ENCODE measurements at places on chromosomes 12 and 14. TPM values are rescaled to one million over a fixed set of nuclear protein-coding genes. Genes with fewer than 3 reads are reported as not detected.

DNA sequence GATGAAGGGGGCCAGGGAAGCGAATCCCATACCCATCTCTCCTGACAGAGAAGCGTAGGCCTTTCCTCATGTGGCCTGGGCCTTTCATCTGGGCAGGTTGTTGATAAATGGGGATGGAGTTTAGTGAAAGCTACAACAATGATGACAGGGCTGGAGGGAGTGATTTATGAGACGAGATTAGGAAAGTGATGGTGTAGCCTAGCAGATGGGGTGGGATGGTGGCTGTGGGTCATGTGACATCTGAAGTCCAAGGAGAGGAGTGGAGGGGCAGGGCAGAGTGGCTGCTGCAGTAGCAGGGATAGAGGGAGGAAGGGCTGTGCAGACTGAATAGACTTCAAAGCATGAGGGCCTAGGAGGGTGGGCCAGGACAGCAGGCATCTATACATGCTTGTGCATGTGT lies 85.5 kb downstream of the ADCK1 start:
- no peak for DNase-seq
- H3K27ac ChIP-seq, result no peak overlapping the region
- no peaks in the 10 kb centered on the region for H3K27me3 ChIP-seq
- no peaks in the 10 kb centered on the region for H3K36me3 ChIP-seq

GRCh38 chr12:127819056-127819455 lies 447.9 kb upstream of the TMEM132C start:
- H3K27me3 ChIP-seq, result peaks cover 78% of the 10 kb centered on the region
- no peak overlapping the region for H3K27ac ChIP-seq
- H3K4me1 ChIP-seq, result no peaks in the 10 kb centered on the region
- no peak for DNase-seq
- no peaks in the 10 kb centered on the region for H3K36me3 ChIP-seq

- DNase-seq, result no peak
- H3K4me3 ChIP-seq, result no peak overlapping the region
- no peaks in the 10 kb centered on the region for H3K36me3 ChIP-seq
These were observed 30.6 kb downstream of the PPFIBP1 start for GRCh38 chr12:27554421-27555186.

GRCh38 chr14:23141706-23142444 lies 22.8 kb upstream of the CEBPE start:
- H3K4me1 ChIP-seq, result peaks cover 8% of the 10 kb centered on the region
- no peak overlapping the region for H3K27ac ChIP-seq

The EIF2S3B gene
- total RNA-seq, result 0.63 TPM

The FAM90A1 gene
- total RNA-seq, result not detected

The KRT83 gene
- total RNA-seq, result 0.33 TPM

Measured in PC-3 (cell line).